ENCODE measurements at places on chromosomes 4 and X.

GRCh38 chr4:142817442-142817841 is 28.7 kb downstream of the INPP4B start:
- DNase-seq: no peak

GRCh38 chr4:68074397-68074796 is 55.3 kb downstream of the TMPRSS11F start:
- DNase-seq: no peak

- DNase-seq: no peak
Measured at GRCh38 chrX:134246282-134246681, 9.3 kb downstream of the CCDC160 start.

DNA sequence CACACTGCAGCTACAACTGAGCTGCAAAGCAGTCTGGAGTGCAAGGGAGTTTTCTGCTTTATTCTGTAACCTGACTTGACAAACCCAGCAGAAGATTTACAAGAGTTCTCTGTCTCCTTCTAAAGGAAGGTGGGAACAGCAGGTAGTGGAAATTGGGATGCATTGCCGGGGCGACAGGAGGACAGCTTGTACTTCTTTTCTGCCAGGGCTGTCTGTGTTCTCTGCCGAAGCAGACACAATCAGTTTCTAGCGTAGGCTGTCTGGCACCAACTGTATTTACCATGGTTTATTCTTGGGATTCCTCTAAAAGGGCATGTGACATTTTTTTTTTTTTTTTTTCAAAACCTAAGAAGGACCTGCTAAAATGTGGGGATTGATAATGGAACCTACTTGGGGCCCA is 190.8 kb upstream of the GK2 start:
- DNase-seq: no peak

GRCh38 chr4:79854856-79855502 is 218.1 kb downstream of the ANTXR2 start:
- no peak for DNase-seq

GRCh38 chrX:100435726-100436125 is 25.7 kb upstream of the PCDH19 start:
- no peak for DNase-seq

DNA sequence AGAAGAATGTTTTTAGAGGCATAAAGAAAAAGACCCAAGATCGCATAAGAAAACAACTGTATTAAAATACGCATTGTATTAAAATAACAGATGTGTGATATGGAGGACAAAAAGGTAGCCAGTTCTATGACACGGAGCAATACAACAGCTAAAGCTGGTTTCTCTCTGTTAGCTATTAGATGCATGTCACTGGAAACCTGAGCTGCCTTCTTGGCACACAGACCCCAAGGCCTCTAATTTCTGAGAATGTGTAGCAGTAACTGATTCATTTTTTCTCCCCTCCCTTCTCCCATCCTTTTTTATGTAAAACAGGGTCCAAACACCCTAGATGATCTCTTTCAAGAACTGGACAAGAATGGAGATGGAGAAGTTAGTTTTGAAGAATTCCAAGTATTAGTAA is 4.1 kb downstream of the S100G start:
- DNase-seq: no peak

GRCh38 chr4:27168783-27169182 is 308.1 kb downstream of the STIM2 start:
- DNase-seq: no peak

DNA sequence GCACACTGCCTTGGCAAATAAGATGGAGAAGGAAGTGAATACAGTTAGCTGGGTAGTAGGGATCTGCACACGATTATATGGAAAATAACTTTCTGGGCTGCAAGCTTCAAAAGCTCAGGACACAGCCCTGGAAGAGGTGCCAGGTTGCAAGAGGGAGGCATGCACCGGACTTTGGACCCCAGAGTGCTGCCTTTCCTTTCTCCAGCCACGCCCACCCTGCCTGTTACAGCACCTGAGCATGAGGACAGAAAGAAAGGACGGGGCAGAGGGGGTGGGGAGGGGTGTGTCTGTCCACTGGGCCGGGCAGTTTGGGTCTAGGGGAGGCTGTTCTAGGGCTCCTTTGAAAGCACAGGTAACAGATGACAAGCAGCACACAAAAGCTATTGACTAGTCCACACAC is 152.8 kb downstream of the ENPP6 start:
- DNase-seq: no peak

DNA sequence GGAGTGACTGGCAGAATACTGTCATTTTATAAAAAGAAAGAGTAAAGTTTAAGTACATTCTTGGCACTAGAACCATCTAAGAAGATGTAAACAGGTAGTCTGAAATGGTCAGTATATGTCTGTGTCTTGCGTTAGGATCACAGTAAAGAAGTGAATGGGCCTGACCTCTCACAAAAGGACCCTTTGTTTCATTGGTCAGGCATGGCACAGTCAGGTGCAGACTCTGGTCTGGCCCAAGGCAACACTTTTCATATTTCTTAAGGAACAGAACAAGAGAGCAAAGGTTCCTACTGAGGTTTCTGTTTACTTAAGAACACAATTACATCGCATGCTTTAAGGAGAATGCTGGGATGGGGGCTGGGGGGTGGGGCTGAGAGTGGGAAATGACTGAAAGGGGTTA is 48.1 kb downstream of the RPGR start:
- no peak for DNase-seq

DNA sequence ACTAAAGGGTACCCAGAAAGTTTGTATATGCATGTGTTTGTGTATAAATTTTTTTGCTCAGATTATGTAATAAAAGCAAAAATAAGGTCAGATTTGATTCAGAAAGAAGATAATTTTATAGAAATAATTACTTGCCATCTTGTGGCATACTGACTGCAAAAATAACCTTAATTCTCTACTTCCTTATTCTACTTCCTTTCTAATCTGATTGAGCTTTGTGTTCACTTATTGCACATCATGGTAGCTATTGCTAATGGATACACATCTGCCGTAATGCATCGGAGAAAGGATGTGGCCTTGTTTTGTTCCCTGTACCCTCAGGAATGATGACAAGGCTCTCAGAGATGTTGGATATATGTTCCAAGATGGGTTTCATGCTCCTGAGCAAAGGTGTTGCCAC is 10.5 kb upstream of the GNPDA2 start:
- DNase-seq: no peak

GRCh38 chr4:37938208-37938607 is 22.0 kb upstream of the PTTG2 start:
- DNase-seq: no peak

DNA sequence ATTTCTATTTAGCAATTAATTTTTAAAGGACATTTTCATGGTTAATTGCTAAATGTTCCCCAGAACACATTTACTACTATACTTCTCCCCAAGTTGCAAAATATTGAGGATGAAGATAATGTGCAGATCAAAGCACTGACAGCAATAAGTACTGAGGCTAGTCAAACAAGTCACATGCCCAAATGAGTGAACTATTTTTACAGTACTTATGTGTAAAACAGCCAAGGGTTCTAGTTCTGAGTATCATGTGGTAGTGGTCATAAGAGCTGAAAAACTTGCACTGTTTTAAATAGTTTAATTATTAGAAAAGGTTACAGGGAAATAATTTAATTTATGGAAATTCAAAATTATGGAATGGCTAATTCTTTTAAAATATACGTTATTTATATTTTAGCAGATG is 3.8 kb downstream of the GALNTL6 start:
- no peak for DNase-seq

DNA sequence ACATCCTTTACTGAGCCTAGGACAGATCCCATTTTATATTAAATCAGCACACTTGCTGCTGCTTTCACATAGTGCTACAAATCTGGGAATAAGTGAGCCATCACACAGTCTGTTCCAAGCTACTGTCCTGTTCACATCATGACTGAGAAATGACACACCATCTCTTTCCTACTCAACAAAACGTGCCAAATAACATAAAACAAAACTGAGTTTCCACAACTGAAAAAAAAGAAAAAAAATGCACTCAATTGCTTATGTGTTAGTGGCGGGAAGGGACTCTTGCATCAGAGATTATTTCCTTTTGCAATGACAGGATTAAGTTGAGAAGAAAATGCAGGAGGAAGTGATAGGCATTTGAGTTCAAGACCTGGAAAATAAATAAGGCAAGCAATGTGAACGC is 109.0 kb downstream of the SHROOM4 start:
- DNase-seq: no peak

- no peak for DNase-seq
Measured at GRCh38 chrX:40468033-40468846, 112.5 kb upstream of the ATP6AP2 start.

DNA sequence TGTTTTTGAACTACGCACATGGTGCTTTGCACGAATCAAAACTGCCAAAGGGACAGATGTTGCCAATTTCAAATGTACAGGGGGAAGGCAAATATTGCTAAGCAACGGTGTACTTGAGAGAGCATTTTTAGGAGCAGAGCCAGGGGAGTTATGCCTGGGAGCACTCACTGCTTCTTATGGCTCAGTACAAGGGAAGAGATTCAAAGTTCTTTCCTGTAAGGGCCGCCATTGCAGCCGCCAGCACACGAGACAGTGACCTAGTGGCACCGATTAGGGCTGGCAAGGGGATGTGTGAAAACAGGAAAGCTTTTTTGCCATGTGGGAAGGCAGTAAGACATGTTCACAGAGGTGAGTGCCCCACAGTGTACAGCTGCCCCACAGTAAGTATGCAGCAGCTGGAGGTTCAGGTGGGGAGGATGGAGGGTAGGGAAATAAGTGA is 133.8 kb downstream of the AFF1 start:
- no peak for DNase-seq

- DNase-seq: no peak
Measured at GRCh38 chr4:90792696-90793095, 665.5 kb downstream of the CCSER1 start.

- no peak for DNase-seq
Measured at GRCh38 chrX:136097871-136098805, 49.2 kb upstream of the FHL1 start.

DNA sequence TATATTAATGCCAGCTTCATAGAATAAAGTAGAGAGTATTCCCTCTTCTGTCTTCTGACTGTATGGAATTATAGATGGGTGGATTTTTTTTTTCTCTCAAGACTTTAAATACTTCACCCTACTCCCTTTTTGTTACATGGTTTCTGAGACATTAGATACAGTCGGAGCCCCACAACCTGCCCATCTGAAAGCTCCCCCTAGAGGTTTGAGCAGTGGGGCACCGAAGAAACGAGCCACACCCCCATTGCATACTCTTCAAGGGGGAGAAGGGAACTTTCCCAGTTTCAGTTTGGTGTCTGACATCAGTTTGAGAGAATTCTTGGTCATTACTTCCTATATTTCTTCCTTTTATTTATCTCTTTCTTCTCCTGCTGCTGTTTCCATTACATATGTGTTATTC is 437.6 kb upstream of the AGA start:
- no peak for DNase-seq

GRCh38 chr4:23477905-23478304 is 411.9 kb downstream of the PPARGC1A start:
- no peak for DNase-seq

DNA sequence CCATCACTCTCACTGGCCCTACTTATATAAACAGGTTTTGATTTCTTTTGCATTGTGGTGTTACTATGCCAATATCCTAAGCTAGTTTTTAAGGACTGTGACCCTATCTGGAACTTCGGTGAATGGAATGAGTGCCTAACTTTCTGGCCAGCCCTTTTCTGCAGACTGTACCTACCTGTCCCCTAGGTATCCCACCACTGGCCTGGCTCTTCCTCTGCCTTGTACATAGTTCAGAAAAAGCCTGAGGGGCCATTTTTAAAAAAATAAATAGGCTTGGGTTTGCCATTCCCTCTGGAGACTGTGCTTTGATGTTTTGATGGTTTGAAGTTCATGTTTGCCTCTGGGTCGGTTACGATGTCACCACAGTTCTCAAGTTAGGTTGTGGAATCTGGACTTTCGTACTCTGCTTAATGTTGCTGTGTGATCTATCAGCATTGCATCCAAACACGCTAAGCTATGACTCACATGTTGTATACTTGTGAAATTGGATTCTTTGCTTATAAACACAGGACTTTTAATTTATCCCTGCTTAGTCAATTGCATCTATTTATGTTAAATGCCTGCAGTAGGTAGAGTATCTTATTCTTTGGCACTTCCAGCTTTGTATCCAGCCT is 182.0 kb downstream of the ANKRD50 start:
- no peak for DNase-seq

DNA sequence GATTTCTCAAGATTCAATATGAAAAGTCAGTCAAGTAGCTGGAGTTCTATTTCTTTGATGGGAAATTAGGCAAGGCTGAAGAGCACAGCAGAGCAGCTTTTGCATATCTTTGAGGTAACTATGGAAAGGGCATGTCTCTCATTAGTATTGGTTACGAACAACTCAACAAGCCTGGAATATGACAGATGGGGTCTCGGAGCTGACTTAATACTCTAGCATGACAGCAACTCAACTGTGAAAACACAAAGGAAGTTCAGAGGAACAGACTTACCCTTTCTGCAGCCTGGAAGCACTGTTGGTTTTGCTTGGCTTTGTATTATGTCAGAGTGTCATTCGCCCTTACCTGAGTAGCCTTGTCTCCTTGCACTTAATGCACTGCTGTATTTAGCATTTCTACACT is 79.9 kb upstream of the AADAT start:
- no peak for DNase-seq

DNA sequence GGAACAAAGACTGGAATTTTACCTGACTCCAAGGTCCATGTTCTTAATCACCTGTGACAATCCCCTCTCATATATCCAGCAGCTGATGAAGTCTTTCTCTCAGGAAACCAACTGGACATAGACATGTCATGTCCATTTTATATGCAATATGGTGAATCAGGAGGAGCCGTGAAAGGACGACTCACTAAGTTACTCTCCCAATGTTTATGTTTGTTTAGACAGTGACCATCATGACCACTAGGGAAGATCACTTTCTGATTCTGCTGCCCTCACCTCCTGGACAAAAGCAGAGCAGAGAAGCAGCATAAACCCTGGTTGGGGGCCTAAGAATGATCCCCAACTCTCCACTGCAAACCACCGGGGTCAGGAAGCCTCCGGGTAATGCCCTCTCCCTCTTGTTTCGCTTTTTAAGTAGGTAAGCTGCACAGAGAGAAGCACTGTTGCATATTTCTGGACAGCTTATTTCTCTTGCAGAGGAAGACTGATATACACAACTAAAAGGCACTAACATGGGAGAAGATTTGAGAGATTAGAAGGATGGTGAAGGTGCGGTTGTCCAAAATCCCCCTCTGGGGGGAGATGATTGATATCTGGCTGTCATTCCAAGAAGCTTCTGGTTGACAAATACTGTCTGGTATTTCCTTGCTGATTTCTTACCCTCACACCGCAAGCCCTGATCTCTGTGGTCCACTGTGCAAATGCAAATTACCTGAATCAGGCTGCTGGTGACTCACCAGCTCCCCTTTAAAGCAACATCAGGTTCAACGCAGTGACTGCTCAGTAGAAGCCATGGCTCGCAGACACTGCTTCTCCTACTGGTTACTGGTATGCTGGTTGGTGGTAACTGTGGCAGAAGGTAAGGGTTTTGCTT is at the start of gene ODAPH:
Gene ODAPH (plus strand): TSS at position 773 of the 871 bp plus-strand sequence. CDS start 17 bp downstream, at position 790.
- DNase-seq: no peak

DNA sequence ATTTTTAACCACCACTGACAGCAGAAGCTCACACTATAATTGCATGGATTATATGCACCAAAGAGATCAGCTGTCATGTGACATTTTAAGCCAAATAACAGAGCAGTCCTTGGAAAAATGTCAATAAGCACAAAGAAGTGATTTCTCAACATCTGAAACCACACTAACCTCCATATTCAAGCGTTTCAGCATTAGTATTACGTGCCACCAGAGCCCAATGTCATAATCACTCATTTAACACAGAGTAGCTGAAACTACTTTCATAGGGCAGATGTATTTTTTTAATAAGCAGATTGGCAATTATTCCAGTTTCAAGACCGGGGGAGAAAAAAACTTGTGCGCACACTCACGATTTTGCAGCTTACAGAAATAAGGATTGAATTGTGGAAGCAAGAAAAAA is 76.6 kb downstream of the SH3KBP1 start:
- DNase-seq: no peak

Data from activated T-cell treated with anti-CD3 and anti-CD28 coated beads, Interleukin-2, amount 50 U/mL, for 1 hour (primary cell).